Activated CD4-positive, CD25-positive, alpha-beta regulatory T cell treated with anti-CD3 and anti-CD28 coated beads, Interleukin-2, amount 50 U/mL, for 72 hours (primary cell): ENCODE measurements at places on chromosomes 7 and 10.

GRCh38 chr7:2932402-2933251 lies 88.5 kb upstream of the GNA12 start:
- DNase-seq = no peak

DNA sequence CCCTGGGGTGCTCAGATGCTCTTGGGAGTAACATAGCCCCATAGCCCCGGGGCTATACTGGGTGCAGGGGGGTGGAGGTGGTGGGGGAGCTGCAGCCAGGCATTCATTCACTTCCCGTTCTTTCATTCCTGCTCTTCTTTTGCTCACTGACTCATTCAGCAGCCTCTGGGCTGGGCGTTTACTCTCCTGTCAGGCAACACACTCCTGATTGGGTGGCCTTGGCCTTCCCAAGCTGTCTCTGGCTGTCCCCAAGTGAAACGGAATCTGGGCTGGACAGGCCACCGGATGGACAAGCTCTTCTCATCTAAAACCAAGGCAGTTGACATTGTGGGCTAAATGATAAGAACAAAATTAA lies 34.6 kb downstream of the CHST3 start:
- DNase-seq = no peak

DNA sequence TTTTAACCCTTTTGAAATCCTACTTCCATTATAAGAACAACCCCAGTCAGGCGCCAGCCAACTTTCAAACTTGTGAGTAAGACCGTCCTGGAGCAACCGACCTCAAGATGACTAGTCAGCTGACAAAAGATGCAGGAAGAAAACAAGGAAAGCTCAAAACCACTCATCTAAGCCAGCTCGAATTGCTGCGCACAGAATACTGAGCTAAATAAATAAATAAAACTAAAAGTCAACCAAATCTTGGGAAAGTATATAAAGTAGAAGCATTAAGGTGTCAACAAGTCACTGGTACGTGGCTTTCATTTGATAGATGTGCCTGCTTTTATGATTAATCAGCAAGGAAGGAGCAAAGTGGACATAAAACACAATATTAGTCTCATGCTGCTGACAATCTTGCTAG lies 1269.8 kb downstream of the XPNPEP1 start:
- DNase-seq = no peak

GRCh38 chr10:34723750-34724149 lies 91.3 kb downstream of the PARD3 start:
- no peak for DNase-seq

- DNase-seq = no peak
These were observed 172.1 kb downstream of the CYP26A1 start for GRCh38 chr10:93245779-93246178.

GRCh38 chr10:85527616-85528317 lies 838.8 kb downstream of the GRID1 start:
- DNase-seq = no peak

- no peak for DNase-seq
These were observed 138.1 kb downstream of the EMX2 start for GRCh38 chr10:117680601-117681000.

GRCh38 chr10:100779329-100779728 lies 33.9 kb downstream of the PAX2 start:
- no peak for DNase-seq

DNA sequence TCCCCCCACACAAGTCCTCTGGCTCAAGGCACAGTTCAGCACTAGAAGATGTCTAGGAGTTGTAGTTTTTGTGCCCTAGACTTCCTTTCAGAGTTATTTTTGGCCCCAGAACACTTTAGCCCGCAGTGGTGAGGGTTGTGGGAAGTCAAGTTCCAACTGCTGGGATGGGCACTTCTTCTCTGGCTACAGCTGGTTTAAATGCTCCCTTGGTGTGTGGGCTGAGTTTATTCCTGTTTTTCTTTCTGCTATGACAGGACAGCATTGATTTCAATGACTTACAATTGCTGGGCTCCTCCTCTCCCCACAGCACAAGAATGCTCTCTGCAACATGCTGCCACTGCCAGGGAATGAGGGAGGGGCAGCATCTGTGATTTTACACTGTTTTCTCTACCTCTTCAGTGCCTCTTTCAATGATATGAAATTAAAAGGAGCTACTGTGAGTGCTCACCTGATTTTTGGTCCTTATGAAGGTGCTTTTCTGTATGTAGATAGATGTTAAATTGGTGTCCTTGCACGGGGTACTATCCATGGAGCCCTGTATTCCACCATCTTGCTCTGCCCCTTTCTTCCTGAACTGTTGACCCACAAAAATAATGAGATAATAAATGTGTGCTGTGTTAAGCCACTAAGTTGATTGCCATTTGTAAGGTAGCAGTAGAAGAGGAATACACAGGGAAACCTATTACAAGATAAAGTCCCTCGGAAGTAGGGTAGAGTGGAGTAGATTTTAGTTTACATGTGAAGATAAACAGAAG lies 56.3 kb downstream of the SLC13A1 start:
- no peak for DNase-seq

DNA sequence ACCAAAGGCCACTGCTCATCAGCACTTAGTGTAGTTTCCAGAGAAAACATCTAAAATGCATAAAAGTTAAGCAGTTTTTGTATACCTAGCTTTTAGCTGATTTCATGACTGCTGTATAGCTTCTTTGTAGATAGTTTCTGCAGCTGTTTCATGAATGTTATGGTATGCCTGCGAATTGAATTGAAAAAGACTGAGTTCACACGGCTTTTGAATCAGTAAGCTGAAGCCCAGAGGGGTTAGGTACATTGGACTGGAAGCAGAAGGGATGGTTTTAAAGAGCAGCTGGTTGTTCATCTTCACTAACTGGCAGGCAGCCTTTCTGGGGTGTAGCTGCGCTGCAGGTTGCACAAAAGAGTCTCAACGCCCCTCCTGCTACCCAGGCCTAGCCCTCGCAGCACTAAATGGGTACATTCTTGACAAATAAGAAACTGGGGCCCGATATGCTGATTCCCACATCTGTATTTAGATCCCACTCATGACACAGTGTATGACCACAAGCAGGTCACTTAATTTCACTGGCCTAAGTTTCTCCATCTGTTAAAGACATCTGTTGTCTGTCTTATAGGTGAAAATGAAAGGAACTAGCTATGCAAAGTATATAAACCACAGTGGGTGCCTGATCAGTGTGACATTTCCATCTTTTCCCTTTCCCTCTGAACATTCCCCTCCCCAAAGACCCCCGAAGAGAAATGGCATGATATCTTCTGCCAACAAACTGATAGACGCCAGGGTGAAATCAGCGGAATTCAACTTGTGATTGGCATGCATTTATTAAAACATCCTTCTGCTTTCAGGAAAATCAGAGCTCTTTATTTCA lies 85.9 kb upstream of the AGBL3 start:
- no peak for DNase-seq

DNA sequence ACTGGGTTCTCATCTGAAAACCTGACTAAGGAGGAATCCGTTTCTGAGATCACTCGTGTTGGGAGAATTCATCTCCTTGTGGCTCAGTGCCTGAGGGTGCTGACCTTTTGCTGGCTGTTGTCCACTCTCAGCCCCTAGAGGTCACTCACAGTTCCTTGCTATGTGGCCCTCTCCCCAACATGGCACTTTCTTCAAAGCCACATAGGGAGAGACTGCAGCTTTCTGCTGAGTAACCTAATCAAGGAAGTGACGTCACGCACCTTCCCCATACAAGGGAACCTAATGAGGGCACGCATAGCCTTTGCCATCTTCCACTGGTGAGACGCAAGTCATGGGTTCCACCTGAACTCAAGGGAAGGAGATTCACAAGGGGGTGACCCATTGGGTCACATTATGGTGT lies 23.2 kb downstream of the STEAP1B start:
- no peak for DNase-seq

- no peak for DNase-seq
These were observed 83.5 kb upstream of the PRKG1 start for GRCh38 chr10:50990568-50991455.

DNA sequence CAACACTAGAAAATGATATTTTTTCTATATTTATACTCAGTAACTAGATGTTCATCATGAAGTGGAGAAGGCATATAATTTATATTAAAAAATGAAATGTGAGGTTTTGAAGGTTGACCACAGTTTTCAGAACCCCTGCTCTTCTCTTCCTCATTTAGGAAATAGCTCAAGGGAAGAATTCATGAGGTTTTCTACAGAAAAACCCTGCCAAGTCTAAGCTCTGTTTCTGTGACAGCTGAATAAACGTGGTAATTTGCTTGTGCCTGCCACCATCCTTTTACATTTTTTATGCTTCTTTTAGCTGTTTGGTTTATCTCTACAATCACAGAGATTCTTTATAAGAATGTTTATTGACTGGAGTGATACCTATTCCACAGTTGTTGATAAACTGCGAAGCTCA lies 630.3 kb upstream of the POT1 start:
- DNase-seq = no peak
